ENCODE measurements at places on chromosomes 11 and 22. TPM values are rescaled to one million over a fixed set of nuclear protein-coding genes. Genes with fewer than 3 reads are reported as not detected.
A peak's percentile ranks its signal among the peaks of the same experiment; 100 is the strongest.

CCDC15 gene
- 3.6 TPM for total RNA-seq

DNA sequence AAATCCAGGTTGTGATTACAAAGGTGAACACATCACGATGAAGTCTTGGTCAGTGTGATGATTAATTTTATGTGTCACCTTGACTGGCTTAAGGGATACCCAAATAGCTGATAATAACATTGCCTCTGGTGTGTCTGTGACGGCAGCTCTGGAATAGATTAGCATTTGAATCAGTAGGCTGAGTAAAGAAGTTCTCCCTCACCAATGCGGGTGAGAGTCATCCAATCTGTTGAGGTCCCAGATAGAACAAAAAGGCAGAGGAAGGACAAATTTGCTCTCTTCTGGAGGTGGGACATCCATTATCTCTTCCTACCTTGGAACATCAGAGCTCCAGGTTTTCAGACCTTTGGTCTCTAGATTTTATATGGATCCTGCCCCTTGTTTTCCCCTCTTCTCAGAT lies 856.2 kb upstream of the CCDC90B start:
- no peak for DNase-seq

OR52N4 gene
- total RNA-seq, result not detected

- no peak for DNase-seq
Measured at GRCh38 chr11:95650276-95650675, 139.3 kb downstream of the FAM76B start.

GRCh38 chr11:121318848-121319834 lies 26.6 kb downstream of the SC5D start:
- DNase-seq, result no peak

BRSK2 gene
- 1.5 TPM for total RNA-seq

- DNase-seq, result no peak
Measured at GRCh38 chr11:94954753-94955152, 18.6 kb downstream of the CWC15 start.

GGTLC3 gene
- not detected for total RNA-seq

FAM227A gene
- 0.28 TPM for total RNA-seq

GRCh38 chr11:58905721-58906547 lies 33.4 kb upstream of the GLYATL1 start:
- no peak for DNase-seq

DNA sequence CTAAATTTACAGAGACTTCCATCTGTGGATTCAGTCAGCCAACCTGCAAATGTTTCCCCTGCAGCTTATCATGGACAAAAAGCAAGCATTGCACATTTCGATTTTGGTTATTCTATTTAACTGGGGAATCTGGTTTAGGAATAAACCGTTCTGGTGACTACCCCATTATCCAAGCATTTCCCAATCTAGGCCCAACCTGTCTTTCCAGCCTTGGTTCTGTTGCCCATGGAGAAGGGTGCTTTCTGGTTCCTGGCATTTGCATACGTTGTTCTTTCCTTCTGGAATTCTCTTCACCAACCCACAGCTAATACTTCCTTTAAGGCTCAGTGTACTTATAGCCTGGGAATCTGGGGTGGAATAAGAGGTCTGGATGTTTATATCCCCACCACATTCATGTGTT lies 1.4 kb upstream of the TMEM123 start:
- DNase-seq, result no peak

GRCh38 chr22:36853407-36854099 lies 7.3 kb upstream of the NCF4 start:
- peak; percentile 83 for DNase-seq

DNA sequence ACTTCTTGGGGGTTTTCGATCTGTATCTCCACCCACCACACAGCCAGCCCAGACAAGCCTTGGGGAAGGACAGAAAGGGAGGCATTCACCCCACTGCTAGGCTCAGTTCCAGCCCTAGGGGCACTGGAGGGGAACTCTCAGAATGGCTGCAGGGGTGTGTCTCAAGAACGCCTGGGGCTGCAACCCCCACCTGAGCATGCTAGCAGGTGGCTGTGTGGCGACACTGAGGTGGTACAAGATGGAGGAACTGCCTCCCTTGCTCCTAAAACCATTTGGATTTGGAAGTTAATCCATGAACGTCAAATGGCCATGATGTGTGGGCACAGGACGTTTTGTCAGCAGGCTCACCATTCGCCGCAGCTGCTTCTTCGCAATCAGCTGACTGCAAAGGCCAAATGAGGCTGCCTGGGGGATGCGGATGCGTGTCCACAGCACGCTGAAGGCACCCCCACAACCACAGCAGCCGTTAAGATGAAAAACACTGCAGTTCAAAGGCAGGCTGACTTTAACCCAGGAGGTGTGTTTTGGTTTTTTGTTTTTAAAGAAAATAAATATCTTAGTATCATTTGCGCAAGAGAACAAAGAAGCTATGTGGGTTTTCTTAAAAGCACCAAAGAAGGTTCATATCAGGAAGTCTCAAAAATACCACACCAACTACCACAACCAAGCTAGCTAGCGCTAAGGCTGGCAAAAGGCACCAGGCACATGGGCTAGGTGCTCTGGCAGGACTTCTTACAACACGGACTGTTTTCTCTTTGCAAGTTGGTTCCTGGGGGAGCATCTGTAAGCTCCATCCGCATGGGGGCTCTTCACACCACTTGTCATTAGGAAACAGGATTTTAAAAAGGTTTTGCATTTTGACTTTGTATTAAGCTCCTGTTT lies 22.2 kb upstream of the NAP1L4 start:
- DNase-seq, result peak; percentile 75

DNA sequence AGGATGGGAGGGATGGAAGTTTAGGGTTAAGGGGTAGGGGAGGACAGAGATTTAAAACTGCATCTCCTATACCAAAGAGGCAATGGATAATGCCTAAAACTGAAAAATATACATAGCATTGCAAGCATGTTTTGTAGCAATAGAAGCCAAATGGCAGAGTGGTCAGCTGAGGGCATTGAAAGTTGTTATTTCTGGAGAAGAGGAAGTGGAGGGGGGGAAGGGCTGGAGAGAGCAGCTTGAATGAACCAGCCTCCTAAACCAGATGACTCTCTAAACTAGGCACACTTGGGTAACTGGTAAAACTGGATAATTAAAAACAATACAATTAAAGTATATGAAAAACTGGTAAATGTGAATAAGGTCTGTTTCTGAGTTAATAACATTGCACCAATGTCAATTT lies 70.3 kb upstream of the TP53I11 start:
- no peak for DNase-seq

RTN4R gene
- total RNA-seq, result 2.2 TPM

GRCh38 chr11:35491231-35491871 lies 34.1 kb downstream of the PAMR1 start:
- no peak for DNase-seq

GRCh38 chr11:32894149-32894827 lies 1.7 kb downstream of the QSER1 start:
- DNase-seq, result no peak

DNA sequence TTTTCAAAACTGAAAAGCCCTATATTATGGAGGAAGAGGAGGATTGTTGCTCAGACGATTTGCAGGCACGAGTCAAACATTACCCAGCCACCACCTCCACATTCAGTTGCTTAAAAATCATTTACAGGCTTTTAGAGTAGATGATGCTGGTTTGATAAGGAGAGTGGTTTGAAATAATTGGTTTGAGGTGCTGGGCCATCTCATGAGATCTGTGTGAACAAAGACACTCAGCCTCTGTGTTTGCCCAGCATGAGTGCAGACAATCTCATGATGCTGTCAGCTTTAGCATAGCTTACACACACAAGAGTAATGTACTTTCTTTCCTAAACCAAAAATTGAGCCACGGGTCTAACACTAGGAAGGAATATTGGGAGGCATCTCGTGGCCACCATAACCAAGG lies 4.3 kb downstream of the SLC43A3 start:
- DNase-seq, result no peak

PAK1 gene
- total RNA-seq, result 39.0 TPM

GSTT2B gene
- 0.66 TPM for total RNA-seq

COA4 gene
- 99.9 TPM for total RNA-seq

- no peak for DNase-seq
Measured at GRCh38 chr11:67179892-67180490, 60.9 kb downstream of the KDM2A start.

OR52I2 gene
- total RNA-seq, result not detected

- DNase-seq, result no peak
Measured at GRCh38 chr11:77547863-77548551, 41.7 kb upstream of the AQP11 start.

DNA sequence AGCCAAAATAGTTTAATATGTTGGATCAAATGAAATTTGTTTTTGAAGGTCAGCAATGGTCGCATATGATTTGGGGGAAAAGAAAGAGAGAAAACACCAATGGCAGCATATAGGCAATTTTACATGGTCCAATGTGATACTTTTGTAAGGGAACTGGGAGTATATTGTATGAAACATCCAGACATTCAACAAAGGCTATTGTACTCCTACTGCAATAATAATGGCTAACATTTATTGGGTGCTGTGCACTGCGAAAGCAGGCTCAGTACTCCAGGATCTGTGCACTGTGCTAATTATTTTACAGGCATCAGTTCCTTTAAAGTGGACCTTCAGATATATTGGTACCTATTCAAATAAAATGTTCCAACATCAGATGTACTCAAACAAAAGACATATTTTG lies 5.9 kb upstream of the OR10V1 start:
- DNase-seq, result no peak

SESN3 gene
- 74.9 TPM for total RNA-seq

- DNase-seq, result no peak
Measured at GRCh38 chr11:113638376-113638775, 67.7 kb downstream of the TMPRSS5 start.

GSC2 gene
- not detected for total RNA-seq

- DNase-seq, result no peak
Measured at GRCh38 chr11:69011624-69012091, 1.4 kb downstream of the MRGPRF start.

- DNase-seq, result no peak
Measured at GRCh38 chr11:73171436-73172161, 29.5 kb upstream of the FCHSD2 start.

FUT4 gene
- 8.4 TPM for total RNA-seq

ELMOD1 gene
- total RNA-seq, result not detected
